Endothelial cell of umbilical vein (primary cell): ENCODE measurements at places on chromosomes 12 and 14. TPM values are rescaled to one million over a fixed set of nuclear protein-coding genes. Genes with fewer than 3 reads are reported as not detected.
A peak's percentile ranks its signal among the peaks of the same experiment; 100 is the strongest.

GRCh38 chr12:105024928-105025327 lies 38.8 kb downstream of the NOPCHAP1 start:
- DNase-seq: no peak

DNA sequence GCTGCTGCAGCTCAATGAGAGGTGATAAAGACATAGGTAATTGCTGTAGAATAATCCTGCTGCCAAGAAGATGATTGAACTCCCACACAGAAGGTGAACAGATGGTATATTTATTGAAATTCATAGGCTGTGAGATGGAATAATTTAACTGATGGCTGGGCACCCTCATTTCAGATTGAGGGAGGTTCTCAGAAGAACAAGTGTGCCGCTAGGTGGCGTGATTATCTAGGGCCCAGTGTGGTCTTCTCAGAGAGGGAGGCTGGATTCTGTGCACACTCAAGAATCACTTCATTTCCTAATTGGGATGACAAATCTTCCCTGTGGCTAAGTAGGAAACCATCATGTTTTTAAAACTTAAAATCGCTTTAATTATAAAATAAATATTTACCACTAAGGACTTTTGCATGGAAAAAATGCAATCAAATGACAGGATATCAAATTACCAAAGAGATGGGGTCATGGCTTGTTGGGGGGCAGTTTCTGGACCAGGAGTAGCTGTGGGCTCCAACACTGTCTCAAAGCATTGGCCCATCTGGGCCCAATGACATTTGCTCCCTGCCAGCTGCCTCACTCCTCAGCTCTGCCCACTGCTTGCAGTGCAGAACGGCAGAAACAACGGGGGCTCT lies 132.3 kb downstream of the SNAPC1 start:
- peak; percentile 51 for DNase-seq

GRCh38 chr14:50099335-50099734 lies 17.0 kb downstream of the VCPKMT start:
- DNase-seq: no peak

Gene VASH1
- total RNA-seq: 168 and 246 TPM in 2 replicates

DNA sequence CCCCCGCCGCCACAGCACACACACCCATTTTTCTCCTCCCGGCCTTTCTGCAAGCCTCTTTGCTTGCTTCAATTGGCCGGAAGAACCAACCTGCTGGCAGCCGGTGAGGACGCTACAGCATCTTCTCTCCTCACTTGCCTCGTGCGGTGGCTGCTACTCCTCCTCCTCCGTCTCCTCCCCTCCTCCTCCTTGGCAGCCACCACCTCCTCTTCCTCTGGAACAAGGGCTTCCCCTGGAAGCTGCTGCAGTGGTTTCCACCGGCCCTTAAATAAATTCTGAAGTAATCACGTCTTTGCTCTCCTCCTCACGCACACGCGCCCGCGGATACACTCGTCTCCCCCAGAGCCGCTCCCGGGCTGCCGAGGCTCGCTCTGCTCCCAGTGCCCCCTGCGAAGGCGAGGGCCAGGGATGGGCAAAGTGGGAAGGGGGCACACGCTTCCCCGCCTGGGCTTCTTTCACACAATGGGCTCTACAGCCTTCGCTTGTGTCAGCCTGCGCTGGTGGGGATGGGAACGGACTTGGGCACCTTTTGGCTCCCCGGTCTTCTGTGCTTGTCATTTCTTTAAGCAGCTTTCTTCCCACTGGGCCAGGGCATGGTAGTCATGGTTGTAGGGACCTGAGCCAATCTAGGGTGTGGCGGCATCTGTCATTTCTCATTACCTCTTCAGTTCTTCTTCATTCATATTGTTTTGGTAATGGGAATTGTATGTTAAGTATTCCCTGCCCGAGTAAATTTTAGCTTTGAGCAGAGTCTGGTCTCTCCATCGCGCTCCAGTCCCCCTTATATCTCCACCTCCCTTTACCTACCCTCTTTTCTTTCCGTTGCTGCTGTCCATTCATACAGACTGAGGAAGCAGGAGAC lies at the start of gene PPFIA2:
Gene PPFIA2, minus strand, starts transcription at position 161 of the 862 bp plus-strand sequence.
- DNase-seq: no peak

DNA sequence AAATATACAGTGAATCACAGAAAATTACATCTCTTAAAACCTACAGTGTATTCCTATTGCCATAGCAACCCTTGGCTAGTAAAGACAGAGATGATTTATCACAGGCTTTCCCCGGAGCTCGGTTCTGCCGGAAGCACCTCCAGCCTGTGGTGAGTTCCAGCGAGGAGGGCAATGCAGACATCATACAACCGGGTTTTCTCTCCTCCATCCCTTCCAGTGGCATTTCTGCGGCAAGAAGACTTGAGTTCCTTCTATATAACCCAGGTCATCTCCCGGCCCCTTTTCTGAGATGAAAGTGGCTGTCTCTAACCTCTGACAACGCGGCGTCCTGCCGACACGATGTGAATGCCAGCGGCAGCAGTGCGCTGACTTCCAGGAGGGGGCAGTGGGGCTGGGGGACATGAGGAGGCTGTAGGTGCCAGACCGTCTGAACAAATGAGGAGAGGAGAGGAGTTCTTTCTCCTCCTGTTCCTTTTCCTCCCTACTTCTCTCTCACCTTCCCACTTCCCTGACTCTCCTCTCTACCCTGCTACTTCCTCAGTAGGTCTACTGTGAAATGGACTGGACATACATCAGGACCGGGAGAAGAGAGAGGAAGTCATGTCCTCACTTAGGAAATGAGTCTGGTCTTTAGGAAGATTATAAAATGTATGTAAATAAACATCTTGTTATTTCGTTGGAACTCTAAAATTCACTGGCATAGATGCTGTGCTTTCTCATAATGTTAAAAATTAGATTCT lies 68.6 kb upstream of the MAX start:
- DNase-seq: peak; percentile 70

Gene OTUB2
- 1.1 and 1.6 TPM in 2 replicates for total RNA-seq

- no peak for DNase-seq
Measured at GRCh38 chr14:104421892-104422828, 157.4 kb upstream of the C14orf180 start.

GRCh38 chr14:103128631-103129300 lies 5.5 kb downstream of the TNFAIP2 start:
- no peak for DNase-seq

DNA sequence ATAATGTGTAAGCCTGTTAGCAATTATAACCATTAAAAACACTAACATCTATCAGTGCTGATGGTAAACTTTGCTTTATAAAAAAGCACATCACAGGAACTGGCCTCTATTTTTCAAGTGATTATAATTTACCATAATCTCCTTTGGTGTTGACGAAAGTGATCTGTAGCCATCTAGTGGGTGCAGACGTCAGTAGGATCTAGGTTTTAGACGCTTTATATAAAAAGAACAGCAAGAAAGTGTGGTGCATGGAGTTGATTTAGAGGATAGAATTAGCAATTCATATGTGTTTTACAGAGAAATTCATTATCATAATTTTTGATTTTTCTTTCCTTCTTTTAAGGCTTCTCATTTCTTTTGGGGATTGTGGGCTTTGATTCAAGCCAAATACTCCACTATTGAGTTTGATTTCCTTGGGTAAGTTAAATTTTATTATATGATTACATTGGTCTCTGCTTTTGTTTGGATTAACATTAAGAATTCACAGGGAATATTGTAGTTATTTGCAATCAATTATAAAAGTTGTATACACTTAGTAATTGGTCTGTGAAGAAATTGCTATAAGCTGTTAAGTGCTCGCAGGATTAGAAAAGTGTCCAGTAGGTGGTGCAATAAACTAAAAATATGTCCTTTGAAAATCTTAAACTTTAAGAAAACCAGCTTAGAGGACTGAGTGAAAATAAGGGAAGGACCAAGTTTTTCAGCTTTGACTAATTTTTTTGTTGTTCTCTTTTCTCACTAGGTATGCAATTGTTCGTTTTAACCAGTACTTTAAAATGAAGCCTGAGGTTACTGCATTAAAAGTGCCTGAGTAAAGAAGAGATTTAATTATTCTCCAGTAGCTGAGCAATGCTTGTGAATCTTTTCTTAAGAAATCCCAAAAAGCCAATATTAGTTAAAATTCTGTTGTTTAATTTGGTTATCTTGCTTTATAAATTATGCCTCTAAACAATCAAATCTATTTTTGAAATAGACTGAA lies 59.5 kb downstream of the ETNK1 start:
- DNase-seq: peak; percentile 71

- DNase-seq: no peak
Measured at GRCh38 chr14:93033084-93033982, 82.4 kb downstream of the ITPK1 start.

DNA sequence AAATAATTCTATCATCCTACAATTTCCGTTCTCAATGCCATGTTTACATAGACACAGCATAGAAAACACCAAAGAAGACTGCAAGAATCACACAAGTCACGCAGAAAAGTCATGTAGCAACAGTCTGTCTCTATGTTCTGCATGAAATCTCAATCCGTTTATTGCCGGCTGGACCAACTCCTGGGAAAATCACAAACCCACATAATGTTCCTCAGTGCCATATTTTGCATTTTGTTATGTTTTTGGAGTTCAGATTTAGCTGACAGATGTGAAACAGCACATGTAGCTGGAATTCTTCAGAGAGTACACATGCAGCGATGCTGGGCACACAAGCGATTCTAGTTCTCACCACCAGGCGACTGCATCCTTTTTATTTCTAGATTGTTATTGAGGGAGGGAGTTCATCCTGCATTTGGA lies 193.1 kb downstream of the APAF1 start:
- no peak for DNase-seq

DNA sequence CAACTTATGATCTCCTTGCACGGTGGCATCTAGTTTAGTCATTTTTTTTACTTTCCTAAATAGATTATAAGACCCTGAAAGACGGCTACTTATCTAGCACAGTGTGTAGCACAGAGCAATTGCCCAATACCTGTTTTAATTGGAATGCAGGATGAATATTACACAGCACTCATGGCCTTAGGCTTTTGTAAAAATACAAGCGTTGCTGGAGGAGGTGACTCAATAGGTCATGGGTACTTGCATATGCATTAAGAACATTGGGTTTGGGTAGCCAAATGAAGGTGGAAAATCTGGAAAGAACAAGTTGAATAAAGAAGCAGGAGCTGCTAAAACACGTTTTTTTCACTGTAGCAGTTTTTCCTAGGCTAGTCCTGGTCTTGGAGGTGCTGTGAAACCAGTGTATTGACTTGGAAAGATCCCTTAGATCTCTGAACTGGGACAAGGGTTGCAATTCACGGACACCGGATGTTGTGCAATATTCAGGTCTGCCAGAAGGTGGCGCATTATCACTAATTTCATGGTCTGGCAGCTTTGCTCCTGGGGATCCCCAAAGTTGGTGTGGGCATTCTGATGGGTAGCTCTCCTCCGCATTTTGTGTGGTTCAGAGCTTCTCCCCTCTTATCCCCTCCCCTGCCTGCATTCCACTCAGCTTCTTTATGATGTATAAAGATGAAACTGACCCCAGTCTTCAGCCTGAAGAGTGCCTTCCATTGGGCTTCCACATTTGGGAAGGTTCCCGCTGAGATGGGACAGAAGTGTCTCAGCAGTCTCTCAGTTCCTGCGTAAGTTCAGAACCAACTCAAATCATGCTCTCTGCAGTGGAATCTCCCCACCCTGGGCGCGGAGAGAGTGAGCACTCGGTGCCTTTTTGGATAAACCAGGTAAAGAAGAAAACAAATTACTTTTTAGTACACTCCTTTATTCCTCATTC lies 278.3 kb downstream of the NRXN3 start:
- DNase-seq: peak; percentile 47

Gene TMTC1
- total RNA-seq: 5.1 and 5.4 TPM in 2 replicates

Gene CLEC6A
- total RNA-seq: not detected in 2 replicates

Gene GPR33
- total RNA-seq: not detected in 2 replicates

DNA sequence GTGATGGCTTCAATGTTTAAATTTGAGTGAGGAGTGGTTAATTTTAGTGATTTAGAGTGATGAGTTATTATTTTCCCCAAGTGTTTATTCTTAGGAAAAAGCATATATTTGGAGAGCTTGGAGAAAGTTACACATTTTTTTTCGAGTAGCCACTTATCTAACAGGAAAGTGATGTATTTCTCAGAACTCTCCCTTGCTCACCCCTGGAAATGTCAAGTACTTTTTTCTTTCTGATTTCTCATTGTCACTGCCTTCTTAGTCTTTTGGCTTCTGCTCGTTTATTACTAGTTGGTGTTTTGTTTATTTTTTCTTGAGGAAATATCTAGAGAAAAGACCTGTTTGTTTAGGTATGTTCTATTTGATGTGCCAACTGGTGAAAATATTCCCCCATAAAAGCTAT lies 58.8 kb downstream of the AEBP2 start:
- DNase-seq: peak; percentile 17

GRCh38 chr12:94788298-94788697 lies 137.9 kb upstream of the TMCC3 start:
- DNase-seq: no peak

Gene OR6C2
- total RNA-seq: not detected in 2 replicates

Gene ARHGAP5
- total RNA-seq: 35.9 and 36.2 TPM in 2 replicates

Gene ITGA5
- 938 and 994 TPM in 2 replicates for total RNA-seq

Gene PDE3A
- 25.7 and 27.4 TPM in 2 replicates for total RNA-seq

Gene TEAD4
- 39.4 and 46.0 TPM in 2 replicates for total RNA-seq

Gene KLRK1
- not detected in 2 replicates for total RNA-seq

DNA sequence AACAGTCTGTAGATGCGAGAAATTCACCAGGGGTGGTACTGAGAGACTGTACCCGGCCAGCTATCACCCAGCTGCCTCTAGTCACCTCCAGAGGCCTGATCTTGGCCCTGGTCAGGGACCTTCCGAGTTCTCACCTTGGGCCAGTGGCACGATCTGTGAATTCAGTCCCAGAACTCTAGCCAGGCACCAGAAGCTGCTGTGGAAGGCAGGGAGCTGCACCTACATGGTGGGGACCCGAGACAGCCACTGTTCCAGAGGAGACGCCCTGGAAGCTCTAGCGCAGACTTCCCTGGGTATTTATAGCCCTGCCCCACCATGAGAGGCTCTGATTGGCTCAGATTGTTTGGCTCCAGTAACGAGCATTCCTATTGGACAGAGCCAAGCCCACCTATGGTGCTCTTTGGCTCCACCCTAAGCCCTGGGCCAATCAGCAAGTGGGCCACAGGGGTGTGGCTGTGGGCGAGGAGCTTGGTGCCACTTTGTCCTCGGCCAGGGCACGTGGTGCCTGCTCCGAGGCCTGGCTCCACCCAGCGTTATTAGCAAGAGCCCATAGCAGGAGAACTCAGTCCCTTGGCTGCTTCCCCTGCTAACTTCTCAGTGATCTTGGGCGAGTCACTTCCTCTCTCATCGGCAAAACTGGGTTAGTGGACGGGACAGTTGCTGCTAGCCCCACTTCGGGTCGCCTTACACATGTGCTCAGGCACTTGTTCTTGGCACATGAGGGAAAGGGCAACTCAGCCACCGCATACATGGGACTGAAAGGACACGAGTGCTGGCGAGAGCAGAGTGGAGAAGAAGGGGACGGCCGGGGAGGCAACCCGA lies 89.0 kb upstream of the BCL11B start:
- DNase-seq: no peak

Gene DCAF11
- 32.1 and 38.5 TPM in 2 replicates for total RNA-seq

GRCh38 chr12:49706351-49707127 lies 666 bp downstream of the FMNL3 start:
- peak; percentile 64 for DNase-seq

Gene CAPZA3
- total RNA-seq: not detected in 2 replicates
